BJ (cell line): ENCODE measurements at places on chromosomes 11 and 22.

DNA sequence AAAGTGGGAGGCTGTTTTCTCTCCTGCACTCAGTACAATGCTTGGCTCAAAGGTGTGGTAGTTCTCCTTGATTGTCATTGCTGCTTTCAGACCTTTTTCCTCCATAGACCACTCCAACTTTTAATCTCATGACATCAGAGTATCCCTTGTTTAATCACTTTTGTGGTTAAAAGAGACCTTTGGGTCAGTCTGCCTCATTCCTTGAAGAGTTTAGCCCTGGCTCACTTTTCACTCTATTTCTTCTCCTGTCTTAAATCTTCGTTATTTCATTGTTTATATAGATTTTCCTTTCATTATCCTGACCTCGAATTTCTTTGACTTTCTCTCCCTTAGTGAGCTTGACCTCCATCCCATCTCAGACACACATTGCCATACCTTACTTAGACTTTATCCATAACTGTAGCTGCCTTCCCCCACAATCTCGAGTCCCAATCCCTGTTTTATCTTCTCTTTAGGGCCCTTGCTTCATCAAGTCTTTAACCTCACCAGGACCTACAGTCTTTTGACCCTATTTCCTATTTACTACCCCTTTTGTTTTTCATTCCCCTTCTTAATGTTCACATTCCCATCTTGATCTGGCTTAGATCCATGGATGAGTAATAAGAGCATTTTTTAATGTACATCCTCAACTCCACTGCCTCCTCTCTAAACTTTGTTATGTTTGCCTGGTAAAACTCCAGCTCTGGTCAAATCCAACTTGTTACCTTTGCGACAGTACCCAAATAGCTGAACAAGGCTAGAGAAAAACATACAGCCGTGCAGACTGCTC, 9.5 kb downstream of the ATXN10 start:
- no peak for DNase-seq

GRCh38 chr11:94418123-94418765, 17.0 kb upstream of the GPR83 start:
- no peak for DNase-seq

DNA sequence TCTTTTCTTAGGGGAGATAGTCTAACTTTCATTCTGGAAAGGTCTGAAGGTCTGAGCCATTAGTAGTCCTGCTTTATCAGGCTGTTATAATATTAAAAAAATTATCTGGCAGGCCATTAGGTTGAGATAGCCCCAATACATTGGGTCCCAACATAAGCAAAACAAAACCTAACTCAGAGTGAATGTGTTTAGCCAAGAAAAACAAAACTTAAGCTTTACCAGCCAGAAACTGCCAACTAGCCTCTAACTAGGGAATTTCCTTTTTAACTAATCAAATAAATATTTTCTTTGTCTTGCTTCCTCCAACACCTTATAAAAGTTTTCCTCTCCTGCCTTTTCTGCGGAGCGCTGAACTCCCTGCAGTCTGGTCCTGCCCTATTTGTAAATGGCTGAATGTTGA, 1137.7 kb upstream of the CNTN5 start:
- DNase-seq: no peak

- DNase-seq: no peak
These were observed 8.7 kb downstream of the ME3 start for GRCh38 chr11:86663761-86664160.

DNA sequence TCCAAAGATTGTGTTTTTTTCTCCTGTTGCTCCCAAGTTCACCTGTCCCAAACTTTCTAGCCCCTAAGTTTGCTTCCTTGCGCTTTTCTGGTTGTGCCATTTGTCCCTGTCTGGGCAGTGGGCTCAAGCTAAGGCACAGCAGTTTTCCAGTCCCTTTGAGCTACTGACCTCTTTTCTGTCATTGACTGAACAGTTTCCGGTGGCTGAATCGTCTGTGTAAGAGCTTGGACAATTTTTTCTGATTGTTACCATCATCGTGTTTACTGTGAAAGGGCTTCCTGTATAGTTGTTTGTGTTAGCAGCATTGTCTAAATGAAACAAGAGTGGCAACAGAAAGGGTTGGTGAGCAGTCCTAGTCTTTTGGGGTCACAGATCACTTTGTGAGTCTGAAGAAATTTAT, 49.8 kb downstream of the BMAL1 start:
- DNase-seq: no peak

DNA sequence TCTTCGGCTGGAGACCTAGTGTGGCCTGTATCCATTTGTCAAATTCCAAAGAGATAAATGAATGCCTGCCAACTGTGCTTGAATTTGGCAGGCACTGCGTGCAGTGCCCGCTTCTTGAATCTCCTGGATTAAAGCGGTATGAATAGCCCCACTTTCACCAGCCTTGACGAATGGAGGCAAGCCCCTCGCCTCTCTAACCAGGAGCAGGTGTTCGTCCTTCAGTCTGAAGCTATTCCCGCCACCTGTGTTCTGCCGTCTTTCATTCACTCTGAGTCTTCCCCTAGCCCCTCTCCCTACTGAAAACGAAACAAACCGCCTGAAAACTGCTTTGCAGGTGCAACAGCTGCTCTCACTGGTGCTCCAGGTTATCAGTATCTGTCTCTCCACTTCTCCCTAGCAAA, 11.2 kb downstream of the NLRP14 start:
- no peak for DNase-seq

- DNase-seq: no peak
These were observed 13.3 kb downstream of the TTC38 start for GRCh38 chr22:46280999-46281623.

GRCh38 chr22:17777005-17777716, 2.9 kb upstream of the BID start:
- DNase-seq: no peak

GRCh38 chr22:32874385-32874784, 72.9 kb downstream of the TIMP3 start:
- DNase-seq: no peak

DNA sequence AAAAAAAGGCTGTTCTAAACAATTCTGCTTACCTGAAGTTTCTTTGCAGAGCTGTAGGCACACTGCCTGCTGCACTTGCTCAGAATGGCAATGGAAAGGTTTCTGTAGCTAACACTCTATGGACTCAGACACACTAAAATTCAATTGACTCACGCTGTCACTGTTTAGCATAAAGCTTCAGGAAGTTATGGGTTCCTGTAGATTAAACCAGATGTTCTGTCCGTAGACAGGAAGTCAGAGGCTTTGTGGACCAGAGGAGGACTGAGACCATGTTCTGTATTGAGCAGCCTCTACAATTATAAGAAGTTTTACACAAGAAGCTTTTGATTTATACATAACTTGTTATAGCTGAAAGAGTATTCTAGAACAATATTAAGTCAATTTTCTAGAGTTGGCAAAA, 70.4 kb downstream of the GLYATL1 start:
- DNase-seq: no peak

DNA sequence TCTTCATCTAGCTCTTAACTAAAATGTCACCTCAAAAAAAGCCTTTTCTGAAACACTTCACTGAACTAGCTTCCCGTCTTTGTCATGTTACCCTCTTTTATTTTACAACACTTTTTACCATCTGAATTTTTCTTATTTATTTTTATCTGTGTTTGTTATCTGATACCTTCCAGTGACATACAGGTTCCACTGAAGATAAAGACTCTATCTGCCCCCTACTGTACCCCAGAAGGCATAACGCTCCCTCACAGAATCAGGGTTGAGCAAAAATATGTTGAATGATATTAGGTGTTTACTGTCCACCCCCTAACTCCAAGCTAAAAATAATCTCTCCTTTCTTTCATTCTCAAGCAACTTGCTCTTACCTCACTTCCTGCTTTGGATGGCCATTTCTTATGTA, 654.2 kb downstream of the NELL1 start:
- DNase-seq: no peak

- DNase-seq: no peak
These were observed 3.6 kb upstream of the MRGPRG start for GRCh38 chr11:3222003-3222855.

GRCh38 chr11:108142304-108142703, 20.9 kb downstream of the ACAT1 start:
- no peak for DNase-seq

DNA sequence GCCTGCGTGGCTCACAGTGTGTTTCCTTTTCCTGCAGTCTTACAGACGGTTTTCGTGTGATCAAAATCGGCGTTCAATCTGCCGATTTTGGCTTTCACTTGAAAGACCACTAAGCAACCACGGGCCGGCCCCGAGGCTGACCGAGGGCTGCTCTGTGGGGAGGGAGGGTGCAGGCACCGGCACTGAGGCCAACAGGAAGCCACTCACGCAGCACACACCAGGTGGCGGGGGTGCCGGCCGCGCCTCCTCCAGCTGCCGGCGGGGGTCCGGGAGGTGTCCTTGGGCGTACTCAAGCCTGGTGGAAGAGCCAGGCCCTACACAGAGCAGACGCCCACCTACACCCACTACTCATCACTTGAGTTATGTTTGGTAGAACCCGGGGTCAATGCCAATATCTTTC, 14.3 kb downstream of the TOLLIP start:
- DNase-seq: no peak

DNA sequence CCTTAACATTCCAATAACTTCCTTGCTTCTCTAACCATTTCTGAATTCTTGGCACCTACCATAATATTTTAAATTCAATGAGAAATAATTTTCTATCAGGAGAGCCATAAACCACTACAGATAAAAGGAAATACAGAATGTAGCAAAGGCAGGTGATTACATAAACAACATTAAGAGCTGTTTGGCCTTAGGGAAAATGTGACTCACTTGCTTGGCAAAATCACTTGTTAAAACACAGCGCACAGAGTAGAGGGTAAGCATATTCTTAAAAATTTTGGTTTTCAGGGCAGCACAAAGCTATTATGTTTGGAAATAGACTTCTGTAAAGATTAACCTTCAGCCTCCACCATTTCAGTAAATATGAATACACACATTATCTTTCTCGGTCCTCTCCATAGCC, 26.4 kb downstream of the IZUMO1R start:
- DNase-seq: no peak

- no peak for DNase-seq
These were observed 16.2 kb downstream of the SLC37A2 start for GRCh38 chr11:125079151-125079877.

- DNase-seq: no peak
These were observed 1211.0 kb downstream of the BRD1 start for GRCh38 chr22:48616656-48617055.

DNA sequence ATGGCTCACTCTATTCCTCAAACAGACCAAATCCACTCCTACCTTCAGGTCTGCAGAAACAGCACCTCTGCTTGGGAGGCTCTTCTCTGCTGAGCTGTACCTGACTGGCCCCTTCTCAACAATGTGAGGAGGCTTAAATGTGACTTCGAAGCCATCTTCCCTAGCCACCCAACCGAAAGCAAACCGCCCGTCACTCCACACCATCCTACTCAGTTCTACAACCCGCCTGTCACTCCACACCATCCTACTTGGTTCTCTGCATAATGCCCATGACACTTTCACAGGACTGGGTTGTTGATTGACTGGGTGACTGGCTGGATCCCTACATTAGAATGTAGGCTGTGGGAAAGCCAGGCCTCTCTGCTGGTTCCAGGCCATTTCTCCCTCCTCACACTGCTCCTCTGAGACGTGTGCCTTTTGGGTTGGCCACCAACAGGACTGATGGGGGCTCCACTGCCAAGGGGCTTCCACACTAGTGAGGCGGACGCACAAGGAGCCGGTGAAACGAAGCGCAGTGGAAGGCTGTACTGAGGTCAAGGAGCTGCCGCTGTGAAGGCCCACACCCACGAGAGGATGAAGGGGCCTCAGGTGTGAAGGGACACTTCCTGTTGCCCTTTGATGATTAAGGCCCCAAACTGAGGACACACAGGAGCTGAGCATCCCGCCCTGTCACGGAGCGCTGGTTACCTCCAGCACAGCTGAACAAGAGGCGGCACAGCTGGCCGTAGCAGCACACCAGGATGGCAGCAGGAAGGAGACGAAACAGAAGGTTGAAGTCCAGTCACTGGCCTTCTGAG, 47.5 kb upstream of the SPATA19 start:
- no peak for DNase-seq

DNA sequence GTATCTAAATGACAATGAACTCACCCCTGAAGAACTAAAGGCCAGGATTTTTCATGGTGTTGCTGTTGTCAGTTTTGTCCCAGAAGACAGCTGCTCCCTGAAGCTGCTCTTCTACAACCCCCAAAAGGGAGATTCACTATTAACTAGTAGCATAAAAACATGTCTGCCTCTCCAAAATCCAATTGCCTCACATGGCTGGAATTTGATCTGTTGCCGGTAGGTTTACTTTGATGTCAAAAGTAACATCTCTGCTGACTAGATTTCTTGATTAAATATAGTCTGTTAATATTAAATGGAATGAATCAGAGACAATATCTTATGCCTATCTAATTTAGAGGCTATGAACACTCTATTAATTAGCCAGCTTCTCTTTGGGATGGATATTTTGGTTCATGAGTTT, 425.4 kb downstream of the ETS1 start:
- no peak for DNase-seq

DNA sequence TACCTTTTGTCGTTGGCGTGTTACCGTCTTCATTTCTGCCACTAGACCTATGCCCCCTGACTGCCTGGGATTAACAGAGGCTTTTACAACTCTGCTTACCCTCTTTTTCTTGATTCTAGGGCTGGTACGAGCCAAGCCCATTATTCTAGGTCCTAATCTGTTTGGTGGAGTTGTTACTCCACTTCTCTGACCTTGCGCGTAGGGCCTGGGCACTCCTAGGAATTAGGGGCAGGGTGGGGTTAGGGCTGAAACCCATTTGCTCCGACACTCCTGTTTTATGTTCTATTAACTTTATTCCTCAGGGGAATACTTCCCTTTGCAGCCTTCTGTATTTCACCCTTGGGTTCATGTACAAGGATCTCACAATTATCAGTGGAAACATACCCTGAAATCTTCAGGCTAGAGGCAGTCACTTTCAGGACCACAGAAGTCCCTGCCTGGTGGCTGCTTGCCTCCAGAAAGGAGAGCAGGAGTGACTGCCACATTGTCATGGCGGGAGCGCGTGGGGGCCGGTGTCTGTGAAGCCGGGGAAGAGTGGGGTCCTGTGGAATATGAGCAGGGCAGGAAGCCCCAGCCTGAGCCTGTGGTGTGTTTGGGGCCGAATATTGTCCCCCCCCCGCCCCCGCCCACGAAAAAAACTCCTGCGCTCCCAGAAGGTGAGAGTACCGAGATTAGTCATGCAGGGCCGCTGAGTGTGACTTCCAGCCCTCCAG, 731 bp upstream of the SLC37A2 start:
- DNase-seq: no peak

DNA sequence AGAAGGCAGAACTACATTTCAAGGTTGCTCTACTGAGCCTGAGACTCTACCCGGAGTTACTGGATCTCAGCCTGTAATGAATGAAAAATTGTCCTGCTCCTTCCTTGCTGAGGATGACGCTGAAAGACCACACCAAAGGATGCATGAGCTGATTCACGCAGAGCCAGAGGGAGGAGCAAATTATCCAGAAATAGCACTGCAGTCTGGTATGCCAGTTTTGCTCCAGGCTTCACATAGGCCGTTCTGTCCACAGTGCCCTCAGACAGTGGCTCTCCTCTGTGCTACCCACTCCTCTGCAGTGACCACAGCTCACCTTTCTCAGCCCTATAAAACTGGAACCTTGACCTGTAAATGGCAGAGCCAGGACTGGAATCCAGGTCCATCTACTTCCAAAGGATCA, 79.3 kb upstream of the GALNT18 start:
- DNase-seq: peak; percentile 1

GRCh38 chr11:85526564-85526963, 100.6 kb downstream of the DLG2 start:
- DNase-seq: no peak
